Stimulated activated CD4-positive, alpha-beta T cell treated with anti-CD3 and anti-CD28 coated beads, TNF-alpha, amount 100 ng/mL, for 48 hours (primary cell): ENCODE measurements at places on chromosomes 2 and 18.

DNA sequence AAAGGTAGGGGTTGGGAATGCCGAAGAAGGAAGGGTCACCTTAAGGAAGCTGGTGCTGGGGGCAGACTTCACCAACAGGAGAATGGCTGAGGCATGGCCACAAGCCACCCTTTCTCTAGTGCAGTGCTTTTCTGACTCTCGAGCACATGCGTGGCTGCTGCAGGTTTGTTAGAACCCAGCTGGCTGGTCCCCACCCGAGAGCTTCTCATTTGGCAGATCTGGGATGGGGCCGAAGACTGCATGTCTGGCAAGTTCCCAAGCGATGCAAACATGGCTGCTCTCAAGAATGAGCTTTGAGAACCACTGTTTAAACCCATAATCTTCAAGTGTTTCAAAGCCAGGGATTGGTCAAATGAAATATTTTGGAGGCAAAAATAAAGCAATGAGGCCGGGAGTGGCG is 63.2 kb downstream of the LONRF2 start:
- no peak for DNase-seq

DNA sequence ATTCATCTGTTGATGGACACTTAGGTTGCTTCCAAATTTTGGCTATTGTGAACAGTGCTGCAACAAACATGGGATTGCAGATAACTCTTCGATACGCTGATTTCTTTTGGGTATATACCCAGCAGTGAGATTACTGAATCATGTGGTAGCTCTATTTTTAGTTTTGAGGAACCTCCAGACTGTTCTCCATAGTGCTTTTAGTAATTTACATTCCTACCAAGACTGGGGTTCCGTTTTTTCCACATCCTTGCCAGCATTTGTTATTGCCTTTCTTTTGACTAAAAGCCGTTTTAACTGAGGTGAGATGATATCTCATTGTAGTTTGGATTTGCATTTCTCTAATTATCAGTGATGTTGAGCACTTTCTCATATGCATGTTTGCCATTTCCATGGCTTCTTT is 200.3 kb downstream of the MBD5 start:
- DNase-seq: no peak

- DNase-seq: no peak
Observed at GRCh38 chr2:61340242-61340641, 130.6 kb downstream of the USP34 start.

GRCh38 chr2:137950238-137950637 is 14.0 kb upstream of the HNMT start:
- no peak for DNase-seq

GRCh38 chr2:47031909-47032668 is 116.5 kb upstream of the MCFD2 start:
- no peak for DNase-seq

- DNase-seq: no peak
Observed at GRCh38 chr2:220673151-220673874, 898.8 kb downstream of the EPHA4 start.

DNA sequence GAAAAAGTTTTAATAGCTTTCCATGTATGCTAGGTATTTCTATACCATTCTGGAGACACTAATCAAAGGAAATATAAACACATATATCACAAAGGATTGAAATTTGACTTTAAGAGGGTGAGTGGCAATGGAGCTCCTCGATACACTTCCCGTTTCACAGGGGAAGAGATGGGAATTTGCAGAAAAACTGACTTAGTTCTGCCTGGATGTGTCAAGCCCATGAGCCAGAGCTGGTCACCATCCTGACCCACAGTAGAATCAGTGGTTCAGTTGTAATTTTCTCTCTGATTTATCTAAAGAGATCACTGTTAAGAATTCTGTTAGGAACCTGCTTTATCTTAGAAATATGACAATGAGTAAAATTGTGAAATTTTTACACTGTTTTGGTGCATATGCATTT is 34.2 kb downstream of the PLCL1 start:
- no peak for DNase-seq

DNA sequence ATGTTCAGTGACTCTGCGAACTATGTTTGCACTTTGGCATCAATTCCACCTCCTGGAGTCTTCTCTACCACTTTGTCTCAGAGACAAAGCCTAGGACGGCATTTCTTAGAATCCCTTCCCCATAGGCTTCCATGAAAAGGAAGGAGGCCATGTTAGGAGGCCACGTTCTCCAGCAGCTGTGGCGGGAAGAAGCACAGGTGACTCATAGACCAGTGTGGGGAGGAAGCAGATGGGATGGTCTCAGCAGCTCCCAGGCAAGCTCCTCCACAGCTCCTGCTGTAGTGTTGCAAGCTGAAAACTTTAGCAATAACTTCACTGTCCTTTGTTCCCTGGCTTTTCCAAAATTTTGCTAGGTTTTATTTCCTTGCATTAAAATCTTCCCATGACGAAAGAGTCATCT is 781.3 kb upstream of the ID2 start:
- no peak for DNase-seq

- no peak for DNase-seq
Observed at GRCh38 chr2:238868067-238868524, 20.2 kb downstream of the TWIST2 start.

DNA sequence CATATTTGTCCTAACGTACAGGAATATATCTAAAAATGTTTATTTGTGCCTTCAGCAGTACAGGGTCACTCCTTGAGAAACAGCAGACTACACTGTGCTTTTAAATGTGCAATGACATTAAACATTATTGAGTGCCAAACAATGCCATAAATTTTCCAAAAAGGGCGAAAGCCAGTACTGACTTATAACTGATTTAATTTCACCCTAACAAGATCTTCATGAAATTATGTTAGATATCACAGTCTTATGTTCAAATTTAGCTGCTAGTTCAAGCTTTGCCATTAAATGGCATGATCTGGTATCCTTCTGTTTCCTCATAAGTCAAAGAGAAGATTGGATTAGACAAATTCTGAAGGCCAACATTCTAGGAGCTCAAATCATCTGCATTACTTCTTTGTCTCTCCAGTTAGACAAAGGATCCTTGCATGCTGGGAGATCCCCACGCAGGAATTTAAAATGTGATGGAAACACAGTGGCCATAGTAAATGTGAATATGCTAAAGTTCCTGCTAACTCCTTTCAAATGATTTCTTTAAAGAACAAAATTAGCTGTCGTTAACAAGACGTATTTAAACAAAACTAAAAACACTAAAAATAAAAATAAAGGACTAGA is 129.3 kb upstream of the STON1 start:
- no peak for DNase-seq

GRCh38 chr2:100676346-100676745 is 113.6 kb downstream of the PDCL3 start:
- DNase-seq: no peak

DNA sequence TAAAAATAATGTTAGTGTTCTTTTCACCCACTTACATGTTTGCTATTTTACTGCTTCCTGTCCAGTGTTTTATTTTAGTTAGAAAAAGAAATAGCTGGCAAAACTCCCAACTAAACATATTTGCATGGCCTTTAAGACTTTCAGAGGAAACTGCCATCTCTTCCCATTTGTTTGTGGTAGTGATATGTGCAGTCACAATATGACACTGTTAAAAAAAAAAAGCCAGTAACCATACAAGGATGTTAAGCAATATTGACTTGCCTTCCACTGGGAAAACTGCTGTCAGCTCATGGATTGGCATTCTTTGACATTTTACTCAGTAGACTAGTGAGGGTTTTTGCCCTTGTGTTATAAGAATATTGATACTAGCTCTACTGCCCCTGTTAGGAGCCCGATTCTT is 29.1 kb downstream of the XIRP2 start:
- no peak for DNase-seq

DNA sequence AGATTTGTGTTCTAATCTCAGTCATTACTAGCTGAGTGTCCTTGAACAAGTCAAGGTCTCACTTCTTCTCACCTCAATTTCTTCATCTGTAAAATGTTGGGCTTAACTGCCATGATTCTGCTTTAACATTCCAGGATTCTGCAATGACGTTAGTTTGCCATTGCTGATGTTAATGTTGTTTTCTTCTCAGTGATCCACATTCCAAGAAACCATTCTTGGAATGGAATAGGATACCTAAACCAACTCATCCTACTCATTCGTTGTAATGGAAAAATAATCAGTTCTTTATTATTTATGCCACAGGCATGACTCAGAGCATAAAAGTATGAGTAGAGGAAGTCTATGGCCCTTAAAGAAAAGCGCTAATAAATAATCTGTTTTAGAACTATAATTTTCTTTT is 140.2 kb upstream of the ETAA1 start:
- no peak for DNase-seq

DNA sequence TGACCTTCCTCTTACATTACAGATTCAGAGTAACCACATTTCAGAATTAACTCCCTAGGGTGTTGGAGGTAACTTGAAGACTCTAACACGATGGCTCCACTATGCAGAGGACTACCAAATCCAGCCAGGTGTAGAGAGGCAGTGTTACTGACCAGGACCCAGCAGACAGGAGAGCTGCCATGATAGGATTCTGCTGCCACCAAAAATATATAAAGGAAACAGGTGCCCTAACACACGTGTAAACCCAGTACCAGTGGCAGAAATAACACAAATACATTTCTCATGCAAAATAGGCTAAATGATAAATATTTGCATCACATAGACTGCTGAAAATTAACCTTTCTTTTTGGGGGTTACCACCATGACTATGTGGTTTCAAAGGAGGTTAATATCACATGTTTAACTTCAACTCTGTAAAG is 7.0 kb downstream of the ZBTB14 start:
- no peak for DNase-seq

GRCh38 chr2:794554-795241 is 117.5 kb upstream of the TMEM18 start:
- DNase-seq: no peak

DNA sequence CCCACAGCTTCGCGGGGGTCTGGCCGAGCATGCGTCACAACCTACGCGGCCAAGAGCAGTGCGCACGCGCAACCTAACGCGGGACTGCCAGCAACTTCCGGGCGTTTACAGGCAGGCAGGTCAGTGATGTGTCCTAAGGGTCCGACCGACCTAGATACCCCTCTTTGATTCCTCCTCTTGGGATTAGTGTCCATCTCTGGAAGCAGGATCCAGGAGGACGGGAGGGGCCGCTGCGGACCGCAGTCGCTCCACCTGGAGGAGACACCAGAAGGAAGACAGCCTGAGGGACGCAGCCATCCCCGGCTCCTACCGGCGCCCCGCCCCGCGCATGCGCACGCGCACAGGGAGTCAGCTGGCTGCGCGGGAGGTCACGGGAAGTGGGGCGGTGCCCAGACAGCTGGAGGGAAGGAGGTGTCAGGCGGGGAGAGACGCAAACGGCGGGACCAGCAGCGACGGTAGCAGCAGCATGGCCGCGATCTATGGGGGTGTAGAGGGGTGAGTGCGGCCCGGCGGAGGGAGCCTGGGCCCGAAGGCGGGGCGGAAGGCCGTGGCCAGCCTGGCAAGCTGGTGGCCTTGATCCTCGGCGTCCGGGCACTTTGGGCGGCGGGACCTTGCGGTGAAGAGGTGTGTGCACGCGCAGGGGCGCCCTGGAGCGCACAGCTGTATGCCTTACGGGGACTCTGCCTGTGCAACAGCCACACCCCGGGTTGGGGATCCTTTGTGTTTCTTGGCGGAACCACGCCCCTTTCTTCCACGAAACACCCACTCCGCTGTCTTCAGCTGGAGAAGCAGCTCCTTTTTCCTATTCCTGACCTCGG is at the start of gene NAGK:
NAGK (plus strand) TSS at position 431 of the 818 bp plus-strand sequence; CDS start at position 467, 36 bp downstream.
- DNase-seq: peak; percentile 92

DNA sequence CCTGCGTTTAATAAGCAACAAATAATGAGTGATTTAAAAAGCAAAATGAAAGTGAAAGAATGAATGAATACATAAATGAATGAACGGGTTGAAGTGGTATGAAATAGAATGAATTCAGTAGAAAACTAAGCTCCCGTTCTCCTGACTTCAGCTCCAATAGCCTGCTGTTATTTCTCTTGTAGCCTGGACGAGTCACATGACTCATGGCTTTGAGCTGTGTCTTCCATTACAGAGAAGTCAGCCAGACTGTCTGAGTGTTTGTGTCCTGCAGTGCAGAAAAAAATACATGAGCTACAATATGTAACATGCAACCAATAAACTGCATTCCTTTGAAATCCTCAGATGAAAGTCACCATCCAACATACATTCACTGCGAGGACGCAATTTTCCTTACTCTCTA is 21.2 kb downstream of the SCG2 start:
- DNase-seq: no peak

DNA sequence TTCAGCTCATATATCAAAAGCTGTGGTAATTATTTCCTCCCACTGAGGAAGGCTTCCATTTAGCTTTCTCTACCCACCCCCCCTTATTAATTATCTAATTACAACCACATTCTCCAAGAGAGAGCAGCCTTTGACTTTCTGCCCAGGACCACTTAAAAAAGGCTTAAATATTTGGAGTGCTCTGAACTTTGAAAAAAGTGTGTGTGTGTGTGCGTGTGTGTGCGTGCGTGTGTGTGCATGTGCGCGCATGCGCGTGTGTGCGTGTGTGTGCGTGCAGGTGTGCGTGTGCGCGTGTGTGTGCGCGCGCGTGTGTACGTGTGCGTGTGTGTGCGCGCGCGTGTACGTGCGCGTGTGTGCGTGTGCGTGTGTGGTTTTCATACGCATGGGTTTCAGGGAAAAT is 57.8 kb downstream of the TWIST2 start:
- DNase-seq: no peak

- no peak for DNase-seq
Observed at GRCh38 chr2:219286436-219287115, 7.4 kb downstream of the DNAJB2 start.

- DNase-seq: no peak
Observed at GRCh38 chr2:230895536-230896345, 29.3 kb downstream of the GPR55 start.

- no peak for DNase-seq
Observed at GRCh38 chr2:164186591-164186990, 434.7 kb downstream of the GRB14 start.

- no peak for DNase-seq
Observed at GRCh38 chr2:176526995-176527901, 258.0 kb downstream of the MTX2 start.

GRCh38 chr2:240564561-240565332 is 3.5 kb upstream of the RNPEPL1 start:
- no peak for DNase-seq

DNA sequence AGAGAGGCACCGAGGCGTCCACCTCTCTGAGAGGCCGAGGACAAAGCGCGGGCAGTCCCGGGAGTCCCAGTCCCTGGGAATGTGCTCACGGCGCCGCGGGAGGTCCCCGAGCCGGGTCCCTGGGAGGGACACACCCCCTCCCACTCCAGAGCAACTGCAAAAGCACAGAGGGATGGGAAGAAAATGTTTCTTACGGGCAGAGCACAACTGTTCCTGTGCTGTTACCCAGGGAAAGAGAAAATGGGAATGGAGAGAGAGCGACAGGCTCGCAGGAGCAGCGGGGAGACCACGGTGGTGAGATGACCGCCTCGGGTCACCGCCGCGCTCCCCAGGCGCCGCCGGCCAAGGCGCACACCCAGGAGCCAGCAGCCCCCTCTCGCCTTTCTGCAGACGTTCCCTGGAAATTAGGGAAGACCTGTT is 1.2 kb upstream of the BCL11A start:
- no peak for DNase-seq
